ENCODE measurements at places on chromosomes 2 and 18.

- no peak for DNase-seq
Observed at GRCh38 chr2:15808204-15808910, 132.0 kb upstream of the MYCN start.

GRCh38 chr2:67246791-67247190, 150.3 kb upstream of the ETAA1 start:
- no peak for DNase-seq

- no peak for DNase-seq
Observed at GRCh38 chr18:24396082-24396633, 1.5 kb downstream of the OSBPL1A start.

GRCh38 chr2:58939388-58939787, 698.3 kb upstream of the FANCL start:
- DNase-seq = no peak

GRCh38 chr2:176643646-176644045, 374.4 kb downstream of the MTX2 start:
- no peak for DNase-seq

Measured in A549 (cell line).